Fibroblast of skin of back (primary cell): ENCODE measurements at places on chromosomes 11 and 22.

DNA sequence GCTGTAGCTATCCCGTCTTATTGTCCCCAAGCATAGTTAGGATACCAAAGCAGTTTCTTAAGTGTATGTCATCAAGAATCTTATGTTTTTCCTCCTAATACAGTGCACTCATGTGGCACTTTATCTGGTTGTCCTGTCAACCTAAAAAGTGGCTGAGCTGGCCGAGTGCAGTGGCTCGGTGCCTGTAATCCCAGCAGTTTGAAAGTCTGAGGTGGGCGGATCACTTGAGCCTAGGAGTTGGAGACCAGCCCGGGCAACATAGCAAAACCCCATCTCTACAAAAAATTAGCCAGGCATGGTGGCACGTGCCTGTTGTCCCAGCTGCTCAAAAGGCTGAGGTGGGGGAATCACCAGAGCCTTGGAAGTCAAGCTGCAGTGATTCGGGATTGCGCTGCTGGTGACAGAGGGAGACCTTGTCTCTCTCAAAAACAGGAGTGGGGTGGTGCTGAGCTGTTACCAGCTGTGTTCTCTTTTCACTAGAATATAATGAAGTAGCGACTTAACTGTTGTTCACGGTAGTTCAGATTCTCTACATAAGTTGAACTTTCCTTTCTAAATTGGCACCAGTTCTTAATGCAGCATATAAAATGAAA, 48.1 kb downstream of the EP300 start:
- DNase-seq = no peak

GRCh38 chr22:44136112-44136511, 44.6 kb upstream of the PARVG start:
- DNase-seq = no peak

GRCh38 chr11:134907636-134908035, 495.6 kb upstream of the B3GAT1 start:
- no peak for DNase-seq

DNA sequence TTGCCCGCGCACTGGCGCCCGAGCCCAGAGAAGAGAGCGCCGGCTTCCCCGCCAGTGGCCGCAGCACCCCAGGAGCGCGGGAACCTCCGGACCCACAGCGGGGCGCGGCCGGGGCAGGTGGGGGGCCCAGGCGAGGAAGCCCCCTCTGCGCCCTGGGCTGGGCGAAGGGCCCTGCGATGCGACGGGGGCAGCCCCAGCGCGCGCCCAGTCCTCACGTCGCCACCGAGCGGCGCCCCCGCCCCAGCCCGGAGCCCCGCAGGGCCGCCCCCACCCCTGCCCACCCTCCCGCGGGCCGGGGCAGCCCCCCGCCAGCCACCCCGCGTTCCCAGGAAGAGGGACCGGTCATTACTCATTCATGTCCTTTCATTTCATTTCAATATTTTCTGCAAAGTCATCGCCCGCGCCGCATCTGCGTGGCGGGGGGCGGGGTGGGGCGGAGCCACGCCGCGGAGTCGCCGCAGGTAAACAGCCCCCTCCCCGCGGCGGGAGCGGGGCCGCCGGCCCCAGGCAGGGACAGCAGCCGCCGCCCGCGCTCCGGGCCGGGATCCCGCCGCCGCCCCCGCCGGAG, 673 bp upstream of the PANX2 start:
- DNase-seq = peak; percentile 29

DNA sequence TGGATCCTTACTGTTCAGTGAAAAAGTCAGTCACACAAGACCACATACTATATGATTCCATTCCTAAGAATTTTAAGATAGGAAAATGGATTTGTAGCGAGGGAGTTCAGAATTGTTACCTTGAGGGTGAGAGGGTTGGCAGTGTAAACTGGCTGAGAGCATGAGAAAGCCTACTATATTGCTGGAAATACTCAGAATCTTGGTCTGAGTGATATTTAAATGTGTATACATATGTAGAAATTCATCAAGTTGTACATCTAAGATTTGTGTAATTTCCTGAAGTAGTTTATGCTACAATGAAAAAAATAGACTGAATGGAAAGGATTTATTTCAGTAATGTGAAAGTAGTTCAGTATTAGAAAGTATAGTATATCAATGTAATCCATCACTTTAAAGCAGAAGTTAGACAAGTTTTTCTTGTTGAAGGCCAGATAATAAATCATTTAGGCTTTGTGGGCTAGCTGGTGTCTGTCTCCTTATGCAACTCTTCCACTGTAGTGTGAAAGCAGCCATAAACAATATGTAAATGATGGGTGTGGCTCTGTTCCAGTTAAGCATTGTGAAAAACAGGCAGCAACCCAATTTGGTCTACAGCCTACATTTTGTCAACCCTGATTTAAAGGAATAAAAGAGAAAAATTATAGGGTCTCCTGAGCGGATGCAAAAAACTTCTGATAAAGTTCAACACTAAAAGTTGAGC, 127.2 kb upstream of the THY1 start:
- no peak for DNase-seq

GRCh38 chr11:627308-627576, 261 bp upstream of the SCT start:
- no peak for DNase-seq

DNA sequence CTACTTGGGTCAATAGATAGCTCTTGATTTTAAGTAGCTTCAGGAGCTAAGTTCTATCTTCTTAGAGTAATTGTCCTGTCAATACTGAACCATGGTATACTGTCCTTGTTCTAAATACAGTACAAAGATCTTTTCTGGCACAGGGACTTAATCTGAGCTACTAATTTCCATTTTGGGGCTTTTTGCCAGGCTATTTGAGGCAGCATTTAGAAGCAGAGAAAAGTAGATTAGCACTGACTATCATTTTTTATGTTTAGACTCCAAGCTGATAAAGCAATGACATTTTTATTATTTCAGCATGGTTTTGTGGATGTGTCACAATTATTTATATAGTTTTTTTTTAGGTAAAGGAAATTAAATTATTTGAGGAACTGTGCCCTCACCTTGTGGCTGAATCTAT, 163.2 kb downstream of the FAT3 start:
- no peak for DNase-seq

DNA sequence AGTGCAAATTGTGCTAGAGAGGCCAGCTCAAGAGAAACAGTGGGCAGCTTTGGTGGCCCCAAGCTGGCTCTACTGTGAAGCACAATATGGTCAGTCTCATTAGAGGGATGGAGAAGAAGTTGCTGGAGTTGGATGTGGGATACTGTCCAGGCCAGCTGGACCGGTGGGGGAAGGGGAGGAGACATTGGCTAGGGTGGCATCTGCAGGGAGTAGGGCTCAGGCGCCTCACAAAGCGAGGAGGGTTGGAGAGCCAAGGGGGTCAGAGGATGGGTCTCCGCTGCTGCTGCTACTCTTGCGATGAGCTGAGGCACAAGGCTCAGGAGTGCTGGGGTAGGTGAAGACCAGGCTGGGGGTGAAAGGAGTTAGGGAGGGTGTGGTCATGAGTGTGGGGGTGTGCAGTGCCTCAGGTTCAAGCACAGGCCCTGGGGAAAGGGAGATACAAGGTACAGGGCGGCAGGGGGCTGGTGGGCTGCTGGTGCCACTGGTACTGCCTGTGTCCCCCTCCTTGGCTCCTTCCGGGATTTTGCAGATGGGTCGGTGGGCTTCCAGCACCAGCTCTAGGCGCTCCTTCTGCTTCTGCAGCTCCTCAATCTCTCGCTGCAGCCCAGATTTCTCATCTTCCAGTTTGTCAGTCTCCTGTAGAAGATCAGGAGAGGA, 2.3 kb downstream of the CCDC85B start:
- DNase-seq = no peak

DNA sequence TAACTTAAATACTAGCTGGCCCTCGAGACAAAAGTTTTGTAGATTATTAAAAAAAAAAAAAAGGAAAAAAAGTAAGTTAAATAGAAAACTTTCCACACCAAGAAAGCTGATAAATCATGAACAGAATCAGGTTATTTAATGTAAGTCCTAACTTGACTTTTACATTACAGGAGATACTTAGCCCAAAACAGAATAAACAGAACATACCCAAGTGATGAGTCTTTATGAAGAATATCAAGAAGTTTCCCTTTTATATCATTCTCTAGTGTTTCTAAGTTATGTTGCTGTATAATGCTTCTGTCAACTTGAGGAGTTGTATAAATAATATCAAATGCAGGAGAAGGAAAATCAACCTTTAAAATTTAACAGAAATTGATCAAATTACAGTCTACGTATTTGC, 44.5 kb upstream of the RPS13 start:
- DNase-seq = no peak

- DNase-seq = no peak
These were observed 30.5 kb upstream of the PHOX2A start for GRCh38 chr11:72274435-72274834.

DNA sequence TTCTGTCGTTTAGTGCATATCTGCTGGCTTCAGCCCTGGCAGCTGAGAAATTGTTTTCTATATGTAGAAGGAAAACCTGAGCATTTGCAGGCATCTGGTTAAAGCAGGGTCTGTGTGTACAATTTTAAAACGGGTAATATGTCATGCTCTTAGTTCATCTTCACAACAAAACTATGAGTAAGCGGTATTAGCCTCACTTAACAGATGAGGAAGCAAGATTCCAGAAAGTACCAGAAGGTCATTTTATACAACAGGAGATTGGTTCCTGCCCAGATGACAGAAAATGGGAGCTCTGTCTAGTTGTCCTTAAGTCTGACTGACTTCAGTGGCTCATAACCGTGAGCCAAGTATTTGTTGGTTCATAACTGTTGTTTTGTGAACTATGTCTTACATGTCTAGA, 1.1 kb downstream of the TIMM10B start:
- no peak for DNase-seq

GRCh38 chr11:12963051-12963450, 46.1 kb upstream of the RASSF10 start:
- no peak for DNase-seq

- no peak for DNase-seq
These were observed 23.8 kb downstream of the KCNJ1 start for GRCh38 chr11:128843198-128843785.

- no peak for DNase-seq
These were observed 613.8 kb downstream of the BRD1 start for GRCh38 chr22:49213731-49214352.

DNA sequence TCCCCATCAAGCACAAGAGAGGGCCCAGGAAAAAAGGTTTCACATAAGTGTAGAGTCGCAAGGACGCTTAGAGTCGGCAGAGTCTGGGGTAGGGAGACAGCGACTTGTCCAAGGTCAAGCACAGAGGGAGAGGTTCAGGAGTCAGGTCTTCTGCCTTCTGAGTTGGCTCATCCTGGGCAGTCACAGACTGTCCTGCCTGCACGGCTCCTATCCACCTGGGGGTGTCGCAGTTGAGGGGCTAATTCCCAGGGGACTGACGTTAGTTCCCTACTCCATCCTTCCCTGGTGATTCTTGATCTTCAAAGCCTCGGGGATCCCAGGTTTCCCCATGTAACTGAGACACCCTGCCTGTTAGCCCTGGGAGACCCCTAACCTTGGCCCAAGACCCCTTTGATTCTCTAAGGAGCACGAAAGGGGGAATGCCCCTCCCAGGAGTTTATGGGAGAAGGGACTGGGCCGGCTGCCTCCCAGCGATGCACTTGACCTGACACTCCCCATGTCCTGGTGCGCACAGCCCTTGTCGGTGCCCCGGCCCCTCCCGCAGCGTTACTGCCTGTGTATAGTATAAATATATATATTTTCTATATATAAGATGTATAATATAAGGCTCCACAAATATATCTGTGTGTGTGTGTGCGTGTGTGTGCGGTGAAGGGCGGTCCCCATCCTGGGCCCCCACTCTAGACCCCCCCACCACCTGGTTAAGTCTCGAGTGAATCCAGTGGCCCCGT, 14.7 kb upstream of the TAB1 start:
- peak; percentile 36 for DNase-seq

- peak; percentile 40 for DNase-seq
These were observed 296.4 kb downstream of the ETS1 start for GRCh38 chr11:128291007-128291406.

- no peak for DNase-seq
These were observed 8.1 kb downstream of the RPL27A start for GRCh38 chr11:8690374-8691342.

DNA sequence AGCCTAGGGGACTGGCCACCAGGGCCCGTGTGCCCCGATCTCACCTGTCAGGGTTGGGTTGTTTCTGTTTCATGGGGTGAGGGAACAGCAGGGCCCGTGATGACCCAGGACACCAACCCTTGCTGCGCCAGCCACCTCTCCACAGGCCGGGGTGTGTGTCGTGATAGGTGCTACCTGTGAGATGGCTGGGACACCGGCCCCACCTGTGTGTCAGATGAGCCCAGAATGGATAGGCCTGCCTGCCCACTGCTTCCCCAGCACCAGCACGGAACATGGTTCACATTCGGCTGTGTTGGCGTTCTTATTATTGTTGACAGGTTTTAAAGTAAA, 7.1 kb downstream of the CLDN5 start:
- DNase-seq = no peak

GRCh38 chr22:25085156-25085555, 114.5 kb upstream of the CRYBB3 start:
- DNase-seq = no peak

- no peak for DNase-seq
These were observed 278.2 kb downstream of the TBC1D22A start for GRCh38 chr22:47040486-47041270.

GRCh38 chr22:39349967-39350726, at the start of gene SYNGR1:
TSS of gene SYNGR1 (plus strand) at chr22:39349991. CDS start at chr22:39350011, 20 bp downstream.
- no peak for DNase-seq

DNA sequence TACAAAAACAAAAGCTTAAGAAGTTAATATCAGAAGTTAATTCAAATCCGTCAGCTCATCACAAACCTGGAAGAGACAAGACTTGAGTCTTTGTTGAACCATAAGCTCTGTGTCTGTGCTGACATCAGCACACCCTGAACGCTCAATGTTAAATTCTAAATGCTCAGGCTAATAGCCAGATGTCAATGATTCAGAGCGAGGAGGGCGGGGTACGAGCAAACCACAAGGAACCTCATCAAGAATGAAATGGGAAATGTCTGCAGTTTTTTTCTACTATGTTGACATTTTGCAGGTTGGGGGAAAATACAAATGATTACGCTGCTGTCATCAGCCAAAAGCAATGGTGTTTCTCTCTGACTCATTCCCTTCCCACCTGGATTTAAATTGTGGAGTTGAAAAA, 1057.2 kb downstream of the NTM start:
- peak; percentile 80 for DNase-seq

DNA sequence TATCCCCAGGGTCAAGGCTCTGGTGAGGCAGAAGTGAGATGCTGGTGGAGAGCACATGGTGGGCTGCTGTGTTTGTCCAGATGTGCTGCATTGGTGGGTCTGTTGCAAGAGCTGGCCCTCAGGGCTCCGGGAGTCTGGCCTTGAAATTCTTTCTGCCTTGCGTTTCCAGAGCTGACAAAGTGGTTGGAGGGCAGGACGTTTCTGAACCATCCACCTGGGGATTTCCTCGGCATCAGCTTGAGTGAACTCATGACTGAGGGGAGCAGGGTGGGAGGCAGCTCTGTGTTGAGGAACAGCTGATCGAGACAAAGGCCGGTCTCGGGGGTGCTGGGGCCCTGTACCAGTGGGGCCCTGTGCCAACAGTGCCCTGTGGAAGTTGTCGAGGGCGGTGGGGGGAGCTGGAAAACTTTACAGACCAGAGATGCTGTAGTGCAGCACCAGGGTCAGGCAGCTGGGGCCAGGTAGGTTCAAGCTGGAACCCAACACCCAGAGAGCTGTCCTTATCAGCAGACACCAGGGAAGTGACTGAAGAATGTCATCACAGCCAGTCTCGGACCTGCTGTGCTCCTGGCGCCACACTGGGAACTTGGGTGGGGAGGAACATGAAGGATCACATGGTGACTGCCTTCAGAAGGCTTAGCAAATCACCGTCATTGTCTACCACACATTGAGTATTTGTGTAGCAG, 4.9 kb downstream of the TSKU start:
- no peak for DNase-seq
